ENCODE measurements at places on chromosomes 12 and 14.
A peak's percentile ranks its signal among the peaks of the same experiment; 100 is the strongest.

- DNase-seq, result peak; percentile 62
Observed at GRCh38 chr12:122749569-122750332, 2.9 kb upstream of the DENR start.

DNA sequence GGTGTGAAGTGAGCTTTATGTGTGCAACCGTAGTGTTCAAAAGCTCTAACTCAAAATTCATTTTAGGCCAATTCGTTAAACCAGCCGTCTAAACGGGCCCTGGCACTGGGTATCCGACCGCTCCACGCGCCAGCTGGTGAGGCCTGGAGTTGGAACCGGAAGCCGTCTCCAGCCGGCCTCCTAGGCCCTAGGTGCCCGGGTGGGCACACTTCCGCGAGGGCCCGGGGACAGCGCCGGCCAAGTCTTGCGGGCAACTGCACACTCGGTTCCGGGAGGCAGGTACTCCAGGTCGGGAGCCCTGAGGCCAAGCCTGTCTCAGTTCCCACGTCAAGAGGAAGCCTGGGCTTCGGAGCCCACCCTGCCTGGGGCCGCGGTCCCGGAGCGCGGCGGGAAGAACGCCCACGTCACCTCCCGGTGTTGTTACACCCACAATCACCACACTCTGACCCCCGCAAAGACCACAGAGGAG, 16.2 kb downstream of the OTX2 start:
- no peak for DNase-seq

- DNase-seq, result no peak
Observed at GRCh38 chr14:78104160-78104559, 66.0 kb upstream of the NRXN3 start.

GRCh38 chr14:61125041-61125866, 144.2 kb downstream of the SLC38A6 start:
- DNase-seq, result no peak

DNA sequence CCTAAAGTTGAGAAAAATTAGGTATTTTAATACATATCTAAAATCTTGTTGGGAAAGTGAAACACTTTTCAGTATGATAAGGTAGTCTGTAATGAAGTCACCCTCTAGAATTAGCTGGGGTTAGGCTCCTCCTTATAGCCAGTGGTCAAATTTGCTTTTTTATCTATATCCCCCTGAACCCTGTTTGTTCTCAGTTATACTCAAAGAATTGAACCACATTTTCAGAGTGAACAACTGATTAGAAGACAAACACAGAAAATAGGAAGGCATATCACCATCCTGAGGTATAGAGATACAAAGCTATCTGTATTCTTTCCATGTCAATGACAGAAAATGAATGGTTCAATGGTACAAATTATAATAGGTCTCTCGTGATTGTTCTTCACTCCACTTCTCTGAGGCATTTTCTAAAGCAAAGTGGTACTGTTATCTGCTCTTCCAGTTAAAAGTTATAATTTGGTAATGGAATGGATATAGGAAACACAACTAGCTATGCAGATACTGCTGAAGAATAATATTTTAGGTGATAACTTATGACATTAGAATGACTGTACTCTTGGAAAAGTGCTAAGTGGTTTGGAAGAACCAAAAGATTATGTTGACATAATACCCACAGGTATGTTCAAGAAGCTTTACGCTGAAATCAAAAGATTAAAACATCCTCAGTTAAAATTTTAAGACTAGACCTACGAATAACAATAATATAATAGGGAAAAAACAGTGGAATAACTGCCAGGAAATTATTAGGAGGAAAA, 27.6 kb downstream of the WASHC3 start:
- no peak for DNase-seq

DNA sequence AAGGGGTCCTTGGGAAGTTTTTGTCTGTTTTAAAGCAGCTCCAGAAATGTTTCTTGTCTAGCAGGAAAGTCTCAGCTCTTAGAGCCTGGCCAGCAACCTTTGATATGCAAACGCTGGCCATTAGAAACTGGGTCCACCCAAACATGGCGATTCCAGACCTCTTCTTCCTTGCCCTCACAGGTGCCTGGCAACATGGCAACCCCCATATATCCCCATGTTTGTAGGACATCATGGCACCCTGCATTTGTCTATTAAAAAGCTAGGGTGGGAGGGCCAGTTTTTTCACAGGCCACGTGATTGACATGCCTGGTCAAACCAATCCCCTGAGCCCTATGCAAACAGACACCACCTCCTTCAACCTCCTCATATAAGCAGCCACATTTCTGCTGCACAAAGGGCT, 848.7 kb upstream of the FOXG1 start:
- DNase-seq, result no peak

GRCh38 chr12:46921764-46922133, 96.0 kb upstream of the SLC38A4 start:
- no peak for DNase-seq

DNA sequence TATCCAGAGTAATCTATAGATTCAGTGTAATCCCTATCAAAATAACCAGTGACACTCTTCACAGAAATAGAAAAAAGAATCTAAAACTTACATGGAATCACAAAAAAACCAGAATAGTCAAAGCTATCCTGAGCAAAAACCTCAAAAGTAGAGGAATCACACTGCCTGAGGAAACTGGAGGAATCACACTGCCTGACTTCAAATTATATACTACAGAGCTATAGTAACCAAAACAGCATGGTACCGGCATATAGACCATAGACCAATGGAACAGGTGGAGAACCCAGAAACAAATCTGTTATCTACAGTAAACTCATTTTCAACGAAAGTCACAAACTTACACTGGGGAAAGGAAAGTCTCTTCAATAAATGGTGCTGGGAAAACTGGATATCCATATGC, 244.0 kb downstream of the FUT8 start:
- DNase-seq, result no peak

Data from NCI-H82 (cell line).